ENCODE measurements at places on chromosomes 6 and 20.

- DNase-seq, result no peak
These were observed 1.3 kb upstream of the RNF217 start for GRCh38 chr6:124960757-124961463.

GRCh38 chr6:14601490-14601889, 483.9 kb downstream of the CD83 start:
- no peak for DNase-seq

- no peak for DNase-seq
These were observed 160.5 kb upstream of the AGPAT4 start for GRCh38 chr6:161434350-161434749.

DNA sequence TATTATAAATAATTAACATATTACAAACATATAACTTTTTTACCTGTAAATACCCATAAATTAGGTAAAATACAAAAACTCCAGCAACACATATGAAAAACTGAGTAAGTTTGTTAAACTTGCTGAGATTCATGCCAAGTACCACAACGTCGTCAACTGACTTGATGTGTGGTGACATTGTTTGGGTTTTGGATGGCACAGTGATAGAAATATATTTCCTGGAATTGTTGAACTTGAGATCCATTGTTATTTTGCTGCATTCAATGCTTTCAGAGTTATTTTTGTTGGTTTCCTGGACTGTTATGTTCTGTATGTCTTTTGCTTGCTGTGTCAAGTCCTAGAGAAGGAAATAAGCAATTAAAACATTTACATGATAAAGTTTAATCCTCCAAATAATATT, 5.5 kb downstream of the SLC35B3 start:
- DNase-seq, result no peak

DNA sequence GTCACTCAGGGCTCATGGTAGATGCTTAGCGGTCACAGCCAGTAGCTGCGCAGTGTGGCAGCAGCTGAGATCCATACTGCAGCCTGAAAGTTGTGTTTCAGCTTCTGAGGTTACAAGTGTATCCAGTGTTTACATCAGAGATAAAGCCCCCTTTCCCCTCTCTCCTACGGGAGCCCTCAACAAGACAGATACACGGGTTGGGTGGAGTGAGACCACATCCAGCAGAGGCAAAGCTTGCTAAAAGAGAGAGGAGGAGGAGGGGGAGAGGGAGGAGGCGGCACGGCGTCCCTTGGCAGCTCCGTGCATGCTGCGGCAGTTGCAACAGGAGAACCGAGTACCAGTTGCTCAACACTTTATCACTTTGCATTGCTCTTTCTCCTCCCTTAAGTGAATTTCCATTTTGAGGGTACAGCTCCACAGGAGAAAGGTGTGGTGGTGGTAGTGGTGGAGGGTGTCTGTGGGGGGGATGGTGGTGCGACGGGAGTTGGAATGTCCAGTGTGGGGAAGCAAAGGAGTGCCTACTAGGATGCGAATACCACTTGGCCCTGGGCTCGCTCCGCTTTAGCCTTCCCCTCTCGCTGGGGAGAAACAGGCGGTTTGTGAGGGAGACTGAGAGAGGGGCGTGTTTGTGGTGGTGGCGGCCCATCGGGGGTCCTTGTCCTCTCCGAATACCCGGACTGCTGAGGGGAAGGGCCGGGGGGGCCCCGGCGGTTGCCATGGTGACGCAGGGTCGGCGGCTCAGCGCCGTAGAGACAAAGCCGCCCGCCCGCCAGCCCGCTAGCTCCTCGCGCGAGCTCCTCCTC, 405 bp upstream of the RNF182 start:
- peak; percentile 80 for DNase-seq

DNA sequence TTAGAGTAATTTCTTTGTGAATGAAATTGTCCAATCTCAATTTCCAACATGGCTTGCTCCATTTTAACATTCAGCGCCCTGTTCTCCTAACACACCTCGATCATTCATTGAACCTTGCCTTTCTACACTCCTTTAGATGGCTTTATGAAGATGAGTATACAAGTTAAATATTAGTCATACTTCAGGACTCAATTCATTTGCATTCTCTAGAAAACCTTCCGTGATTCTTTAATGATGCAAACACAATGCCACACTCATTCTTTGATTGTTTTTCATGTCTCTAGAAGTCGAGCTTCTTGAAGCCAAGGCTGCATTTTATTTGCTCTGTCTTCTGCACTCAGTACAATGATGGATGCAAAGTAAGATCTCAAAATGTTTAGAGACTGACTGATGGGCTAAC, 641.2 kb downstream of the DOK5 start:
- DNase-seq, result no peak

GRCh38 chr6:149461670-149462069, 23.1 kb downstream of the ZC3H12D start:
- DNase-seq, result no peak

DNA sequence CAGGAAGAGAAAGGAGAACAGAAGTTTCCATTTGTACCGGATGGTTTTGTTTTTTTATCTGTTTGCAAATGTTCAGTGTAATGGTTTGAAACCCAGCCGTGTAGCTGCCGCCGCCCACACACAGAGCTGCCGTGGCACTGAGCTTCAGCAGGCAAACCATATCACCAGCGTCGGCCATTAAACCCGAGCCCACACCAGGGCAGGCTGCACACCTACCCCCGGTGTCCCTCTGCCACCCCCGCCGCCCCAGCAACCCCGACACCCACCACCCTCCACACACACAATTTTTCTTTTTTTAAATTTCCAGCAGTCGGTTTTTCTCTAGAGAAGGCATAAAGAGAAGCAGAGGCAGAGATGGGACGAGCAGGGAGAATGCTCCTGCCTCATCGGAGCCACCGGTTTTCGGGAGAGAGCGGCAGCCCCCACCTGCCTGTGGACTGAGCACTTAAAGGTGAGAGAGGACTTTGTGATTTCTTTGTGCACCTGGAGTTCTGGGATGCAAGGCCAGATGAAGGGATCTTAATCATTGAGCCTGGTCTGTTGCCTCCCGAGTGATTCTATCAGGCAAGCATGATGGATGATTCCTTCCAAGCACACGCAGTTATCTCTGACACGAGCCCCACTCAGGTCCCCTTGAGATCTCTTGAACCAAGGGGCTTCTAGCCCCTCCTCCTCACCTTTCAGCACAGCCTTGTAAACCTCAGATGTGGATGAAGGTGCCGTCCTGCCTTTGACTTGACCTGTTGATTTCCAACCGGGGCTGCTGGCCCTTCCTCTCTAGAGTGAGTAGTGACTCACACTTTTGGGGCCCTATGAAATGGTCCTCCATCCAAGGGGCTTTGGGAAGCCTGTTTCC, 17.5 kb upstream of the ZNF831 start:
- no peak for DNase-seq

- DNase-seq, result no peak
These were observed 418.4 kb upstream of the JAG1 start for GRCh38 chr20:11092151-11092550.

DNA sequence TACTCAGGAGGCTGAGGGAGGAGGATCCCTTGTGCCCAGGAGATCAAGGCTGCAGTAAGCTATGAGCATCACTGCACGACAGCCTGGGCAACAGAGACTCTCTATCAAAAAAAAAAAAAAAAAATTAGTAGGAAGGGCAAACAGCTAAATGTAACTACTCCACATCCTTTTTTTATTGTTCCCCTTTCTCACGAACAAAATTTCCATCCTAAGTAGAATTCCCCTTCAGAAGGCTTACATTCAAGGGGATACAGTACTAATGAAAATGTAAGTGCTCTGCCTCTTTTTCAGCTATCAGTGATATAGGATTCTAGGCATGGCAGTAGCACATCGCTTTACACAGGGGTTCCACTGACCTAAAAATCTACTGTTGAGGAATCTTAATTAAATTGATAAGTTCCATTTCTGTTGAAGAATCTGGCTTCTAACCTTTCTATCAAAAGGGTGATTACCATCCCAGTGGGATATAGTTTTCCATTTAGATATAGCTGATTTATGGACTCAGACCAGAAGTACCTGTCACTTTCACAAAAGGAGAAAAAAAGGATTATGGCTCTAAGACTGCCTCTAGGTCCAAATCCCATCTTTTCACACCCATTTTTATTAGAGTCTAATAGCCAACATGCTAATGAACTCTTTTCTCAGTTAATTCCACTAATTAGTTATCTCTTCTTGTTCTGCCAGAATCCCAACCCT, 2.6 kb downstream of the B4GALT5 start:
- no peak for DNase-seq

- no peak for DNase-seq
These were observed 41.3 kb downstream of the STK38 start for GRCh38 chr6:36505744-36506534.

DNA sequence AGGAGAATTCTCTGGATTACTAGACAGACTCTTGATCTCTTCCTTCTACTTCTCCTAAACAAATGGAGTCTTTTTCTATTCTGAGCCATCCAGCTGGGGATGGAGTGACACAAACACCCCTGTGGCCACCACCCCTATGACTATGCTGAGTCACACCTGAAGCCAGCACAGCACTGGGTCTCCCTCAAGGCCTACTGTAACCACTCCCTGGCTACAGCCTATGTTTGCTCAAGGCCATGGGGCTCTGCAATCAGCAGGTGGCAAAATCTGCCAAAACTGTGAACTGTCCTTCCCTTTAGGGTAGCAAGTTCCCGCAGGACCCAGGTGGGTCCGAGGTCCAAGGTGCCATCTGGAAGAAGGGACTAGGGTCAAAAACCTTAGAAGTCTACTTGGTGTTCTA, 132.3 kb downstream of the TINAG start:
- DNase-seq, result no peak

DNA sequence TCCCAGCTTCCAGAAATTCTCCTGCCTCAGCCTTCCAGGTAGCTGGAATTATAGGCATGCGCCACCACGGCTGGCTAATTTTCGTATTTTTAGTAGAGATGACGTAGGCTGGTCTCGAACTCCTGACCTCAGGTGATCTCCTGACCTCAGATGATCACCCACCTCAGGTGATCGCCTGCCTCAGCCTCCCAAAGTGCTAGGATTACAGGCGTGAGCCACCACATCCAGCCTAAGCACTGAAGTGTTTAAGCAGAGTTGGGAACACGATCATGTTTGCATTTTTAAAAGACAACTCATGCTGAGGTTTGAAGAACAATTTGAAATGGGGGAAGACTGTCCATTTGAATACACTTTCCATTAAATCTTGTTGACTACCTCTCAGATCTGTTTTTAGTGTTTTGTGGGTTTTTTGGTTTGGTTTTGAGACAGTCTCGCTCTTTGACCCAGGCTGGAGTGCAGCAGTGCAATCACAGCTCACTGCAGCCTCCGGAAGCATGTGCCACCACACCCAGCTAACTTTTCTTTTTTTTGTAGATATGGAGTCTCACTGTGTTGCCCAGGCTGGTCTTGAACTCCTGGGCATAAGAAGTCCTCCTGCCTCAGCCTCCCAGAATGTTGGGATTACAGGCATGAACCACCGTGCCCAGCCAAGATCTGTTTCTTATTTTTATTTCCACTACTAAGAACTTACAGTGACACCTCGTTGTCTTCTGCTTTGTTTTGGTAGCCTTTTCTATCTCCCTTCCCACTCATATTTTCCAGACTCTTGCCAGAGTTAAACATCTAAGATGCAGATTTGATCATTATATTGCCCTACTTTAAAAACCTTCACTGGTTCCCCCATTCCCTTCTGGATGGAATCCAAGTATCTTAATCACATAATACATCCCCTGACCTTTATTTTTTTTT, 5.5 kb downstream of the CASP8AP2 start:
- no peak for DNase-seq

GRCh38 chr6:49506569-49507111, 6.9 kb downstream of the GLYATL3 start:
- DNase-seq, result no peak

- DNase-seq, result no peak
These were observed 118.9 kb upstream of the EXOC2 start for GRCh38 chr6:811831-812230.

GRCh38 chr20:1623501-1624205, 3.8 kb upstream of the SIRPB1 start:
- no peak for DNase-seq

GRCh38 chr6:81556551-81556950, 195.9 kb downstream of the TENT5A start:
- no peak for DNase-seq

DNA sequence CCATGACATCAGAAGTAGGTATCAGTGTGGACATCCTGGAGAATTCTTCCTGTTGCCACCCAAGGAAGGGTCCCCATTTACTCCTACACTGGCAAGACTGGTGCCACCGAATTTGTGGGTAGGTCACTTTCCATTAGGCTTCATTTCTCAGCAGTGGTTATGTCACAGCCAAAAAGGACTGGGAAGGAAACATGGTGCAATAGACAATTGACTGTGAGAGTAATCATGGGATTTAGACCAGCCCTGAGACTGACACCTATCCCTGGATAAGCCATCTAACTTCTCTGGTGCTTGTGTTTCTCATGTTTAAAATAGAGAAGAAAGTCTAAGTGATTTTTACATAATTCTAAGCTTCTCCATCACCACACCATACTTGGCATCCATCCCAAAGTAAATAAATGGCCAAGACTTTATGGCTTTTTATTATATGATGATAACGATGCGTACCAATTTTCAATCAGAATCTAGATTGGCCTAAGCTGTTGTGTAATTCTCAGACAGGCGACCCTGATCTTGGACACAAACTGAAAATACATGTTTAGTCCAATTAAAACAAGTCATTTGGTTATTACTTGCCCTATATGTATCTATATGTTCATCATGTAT, 10.2 kb downstream of the SMPDL3A start:
- no peak for DNase-seq

DNA sequence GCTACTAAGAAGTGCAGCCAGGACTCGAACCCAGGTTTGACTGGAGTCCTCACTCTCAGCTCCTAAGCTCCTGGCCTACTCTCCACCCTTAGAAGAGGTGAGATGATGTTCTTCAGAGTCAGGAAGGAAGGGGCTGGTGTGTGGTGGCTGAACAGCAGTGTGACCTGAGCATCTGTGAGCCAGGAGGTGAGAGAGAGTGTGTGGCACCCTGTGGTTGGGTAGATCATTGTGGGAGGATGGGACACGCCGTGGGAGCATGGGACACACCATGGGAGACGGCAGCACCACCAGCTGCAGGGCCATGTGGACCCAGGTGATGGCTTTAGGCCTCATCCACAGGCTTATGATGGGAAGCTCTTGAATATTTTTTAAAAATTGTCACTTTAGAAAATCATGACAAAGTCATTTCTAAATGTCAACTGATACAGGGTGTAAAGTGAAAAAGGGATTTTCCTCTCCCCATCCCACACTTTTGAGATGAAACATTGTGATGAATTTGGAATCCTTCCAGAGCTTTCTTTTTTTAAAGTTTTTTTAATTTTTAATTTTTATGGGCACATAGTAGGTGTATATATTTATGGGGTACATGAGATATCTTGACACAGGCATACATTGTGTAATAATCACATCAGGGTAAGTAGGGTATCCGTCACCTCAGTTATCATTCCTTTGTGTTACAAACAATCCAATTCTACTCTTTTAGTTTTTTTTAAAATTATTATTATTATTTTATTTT, 31.6 kb downstream of the SRC start:
- DNase-seq, result no peak

- DNase-seq, result no peak
These were observed 27.9 kb downstream of the PLEKHG1 start for GRCh38 chr6:150627585-150628025.

GRCh38 chr20:57727863-57728262, 18.0 kb upstream of the PMEPA1 start:
- DNase-seq, result no peak
